ENCODE measurements at places on chromosomes 11 and 22.

- DNase-seq = peak; percentile 58
Measured at GRCh38 chr11:67240576-67241389, 25.5 kb upstream of the GRK2 start.

DNA sequence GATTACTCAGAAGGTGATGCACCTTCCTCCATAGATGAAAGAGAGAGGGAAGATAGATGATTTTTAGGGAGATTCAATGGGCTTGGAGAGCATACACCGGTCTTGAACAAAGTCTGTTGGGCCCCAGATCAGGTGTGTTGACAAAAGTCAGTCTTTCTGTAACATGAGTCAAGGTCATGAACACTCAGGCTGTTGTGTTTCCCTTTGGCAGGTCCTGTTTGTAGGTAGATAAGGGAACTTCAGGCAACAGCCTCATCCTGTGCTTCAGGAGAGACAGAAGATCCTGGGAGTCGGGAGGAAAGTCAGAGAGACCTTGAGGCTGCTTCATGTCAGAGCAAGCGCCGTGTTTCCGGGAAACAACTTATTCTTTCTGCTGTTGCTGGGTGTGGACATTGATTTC lies 703.1 kb downstream of the BRD1 start:
- DNase-seq = no peak

- no peak for DNase-seq
Measured at GRCh38 chr11:1121813-1122663, 35.7 kb upstream of the MUC5AC start.

- no peak for DNase-seq
Measured at GRCh38 chr11:43035086-43035485, 276.7 kb upstream of the API5 start.

- DNase-seq = no peak
Measured at GRCh38 chr22:39820256-39820655, 73.3 kb downstream of the ENTHD1 start.

GRCh38 chr22:39233710-39234471 lies 10.9 kb downstream of the PDGFB start:
- DNase-seq = no peak

- no peak for DNase-seq
Measured at GRCh38 chr11:112182867-112183266, 7.6 kb downstream of the BCO2 start.

GRCh38 chr22:44941207-44941606 lies 68.6 kb downstream of the PHF21B start:
- peak; percentile 64 for DNase-seq

GRCh38 chr11:69261116-69261515 lies 32.8 kb upstream of the MYEOV start:
- DNase-seq = no peak

GRCh38 chr11:72561856-72562255 lies 112.4 kb downstream of the PDE2A start:
- no peak for DNase-seq

All from ecto neural progenitor cell (in vitro differentiated cells).